Activated CD4-positive, alpha-beta memory T cell treated with anti-CD3 and anti-CD28 coated beads for 36 hours (primary cell): ENCODE measurements at places on chromosomes 16 and 17. TPM values are rescaled to one million over a fixed set of nuclear protein-coding genes. Genes with fewer than 3 reads are reported as not detected.

Gene MYH11
- not detected for total RNA-seq

Gene C1QTNF8
- not detected for total RNA-seq

DNA sequence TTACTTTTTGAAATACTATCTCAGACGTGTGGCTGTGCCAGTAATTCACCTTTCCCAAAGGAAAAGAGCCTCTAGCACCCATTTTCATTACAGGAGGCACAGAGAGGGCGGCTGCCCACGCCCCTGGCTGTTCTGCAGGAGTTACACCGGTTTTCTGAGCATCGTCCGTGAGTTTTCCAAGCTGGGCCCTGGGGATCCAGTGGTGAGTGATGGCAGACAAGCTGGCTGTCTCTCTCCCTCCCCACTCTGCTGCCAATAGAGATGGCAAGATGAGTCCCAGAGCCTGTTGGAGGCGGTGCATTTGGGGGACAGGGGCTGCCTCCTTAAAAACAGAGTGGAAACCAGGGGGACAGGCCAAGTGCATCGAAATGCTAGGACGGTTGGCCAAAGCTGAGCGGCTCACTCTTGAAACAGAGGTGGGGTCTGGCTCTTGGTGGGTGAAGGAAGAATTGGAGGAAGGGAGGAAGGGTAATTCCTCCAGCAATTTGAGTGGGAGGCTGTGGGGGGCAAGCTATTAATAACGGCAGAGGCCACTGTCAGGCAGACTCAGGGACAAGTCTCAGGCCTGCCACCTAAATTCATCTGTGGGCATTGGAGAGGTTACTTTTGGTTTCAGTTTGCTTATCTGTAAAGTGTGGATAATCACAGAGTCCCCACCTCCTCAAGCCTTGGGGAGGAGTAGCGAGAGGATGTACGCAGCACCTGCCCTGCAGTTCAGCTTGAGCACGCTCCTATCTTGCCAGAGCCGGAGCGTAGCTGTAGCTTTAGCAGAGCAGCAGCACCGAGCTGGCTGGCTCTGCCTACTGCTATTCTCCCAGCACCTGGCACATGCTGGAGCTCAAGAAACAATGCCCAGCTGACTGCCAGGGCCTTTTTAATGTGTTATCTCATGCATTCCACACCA, 7.5 kb upstream of the NOS2 start:
- peak; percentile 79 for DNase-seq

DNA sequence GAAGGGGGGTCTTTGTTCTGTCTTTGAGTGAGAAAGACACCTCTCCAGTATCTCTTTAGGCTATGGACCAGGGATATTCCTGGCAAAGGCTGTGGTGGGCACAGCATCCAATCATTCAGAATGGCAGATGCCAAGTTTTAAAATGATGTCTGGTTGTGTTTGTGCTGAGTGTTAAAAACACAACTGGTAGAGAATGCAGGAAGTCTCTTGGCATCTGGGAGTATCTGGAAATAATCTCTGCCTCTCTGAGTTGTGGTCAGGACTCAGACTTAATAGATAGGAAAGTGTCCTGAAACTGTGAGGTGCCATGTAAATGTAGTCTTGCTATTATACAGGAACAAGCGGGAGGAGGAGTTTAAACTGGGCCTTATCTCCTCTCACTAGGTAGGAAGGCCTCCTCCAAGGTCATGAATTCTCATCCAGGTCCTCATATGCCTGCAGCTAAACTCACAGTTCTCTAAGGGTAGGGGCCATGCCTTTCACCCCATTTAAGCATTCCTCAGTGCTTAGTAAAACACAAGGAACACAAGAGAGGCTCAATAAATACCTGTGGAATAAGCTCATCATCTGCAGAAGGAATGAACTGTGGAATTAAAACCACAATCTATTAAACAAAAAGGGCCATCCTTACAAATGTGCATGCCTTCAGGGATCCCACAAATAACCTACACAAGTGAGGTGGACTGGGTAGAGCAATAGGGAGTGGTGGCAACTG, 317.6 kb downstream of the CBLN1 start:
- DNase-seq, result no peak

- peak; percentile 57 for DNase-seq
Observed at GRCh38 chr16:85888405-85889331, 10.3 kb upstream of the IRF8 start.

DNA sequence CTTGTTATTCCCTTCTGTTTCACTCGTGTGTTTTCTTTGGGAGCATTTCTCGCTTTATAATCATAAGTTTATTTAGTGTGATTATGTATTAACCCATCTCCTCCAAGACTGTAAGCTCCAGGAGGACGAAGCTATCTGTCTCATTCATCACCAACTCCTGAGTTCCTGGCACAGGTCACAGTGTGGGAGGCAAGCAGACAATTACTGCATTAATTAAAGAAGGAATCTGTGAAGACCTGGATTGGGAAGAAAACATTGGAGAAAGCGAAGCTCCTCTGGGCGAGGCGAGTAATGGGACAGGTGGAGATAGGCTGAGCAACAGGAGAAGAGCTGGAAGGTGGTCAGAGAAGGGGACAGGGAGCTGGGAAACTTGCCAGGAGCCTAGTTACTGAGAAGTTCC, 7.8 kb upstream of the CAMKK1 start:
- no peak for DNase-seq

DNA sequence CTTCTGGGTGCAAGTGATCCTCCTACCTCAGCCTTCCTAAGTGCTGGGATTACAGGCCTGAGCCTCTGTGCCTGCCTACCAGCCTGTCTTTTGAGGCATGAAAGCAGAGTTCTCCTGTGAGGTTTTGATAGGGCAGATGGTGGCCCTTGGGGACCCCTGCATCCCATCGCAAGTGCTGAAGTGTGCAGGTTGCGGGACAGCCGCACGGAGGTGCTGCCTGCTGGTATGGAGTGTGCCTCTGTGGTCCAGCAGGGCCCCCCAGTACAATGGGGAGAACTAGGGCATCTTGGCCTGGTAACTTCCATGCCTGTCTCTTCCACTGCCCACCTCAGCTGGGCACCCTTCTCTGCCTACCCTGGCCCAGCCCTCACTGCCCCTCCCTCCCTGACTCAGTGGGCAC, 9.9 kb upstream of the NDRG4 start:
- no peak for DNase-seq

DNA sequence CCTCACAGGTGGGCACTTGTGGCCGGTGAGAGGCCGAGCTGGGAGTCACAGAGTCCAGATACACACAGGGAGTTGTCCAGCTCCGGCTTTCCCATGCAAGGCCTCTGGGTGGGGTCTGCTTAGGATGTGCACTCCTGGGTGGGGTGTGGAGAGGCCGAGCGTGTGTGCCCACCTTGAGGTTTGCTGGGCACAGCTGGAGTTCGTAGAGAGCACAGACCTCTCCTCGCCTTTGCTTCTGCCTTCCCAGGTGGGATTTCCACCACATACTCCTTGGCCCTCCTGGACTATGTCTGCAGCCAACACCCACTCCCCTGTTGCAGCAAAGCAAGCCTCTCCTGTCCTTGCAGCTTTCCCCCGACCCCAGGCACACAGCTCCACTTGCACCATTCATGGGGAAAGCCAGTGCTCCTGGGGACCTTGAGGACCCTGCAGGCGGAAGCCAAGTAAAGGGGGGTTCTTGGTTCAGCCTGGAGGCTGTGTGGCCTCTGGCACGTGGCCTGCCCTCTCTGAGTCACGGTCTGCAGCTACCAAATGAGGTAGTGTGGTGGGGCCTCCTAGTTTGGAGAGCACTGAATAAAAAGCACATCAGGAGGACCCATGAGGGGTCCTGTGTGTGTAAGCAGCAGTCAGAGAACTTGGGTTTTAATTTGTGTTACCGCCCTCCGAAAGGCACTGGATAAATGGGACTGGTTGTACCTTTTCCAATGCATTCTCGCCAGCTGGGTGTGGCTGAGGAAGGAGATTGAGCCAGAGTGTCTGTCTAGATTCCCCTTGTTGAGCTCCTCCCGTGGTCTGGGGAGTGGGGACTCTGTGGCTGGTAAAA, 31.5 kb downstream of the MPRIP start:
- no peak for DNase-seq

DNA sequence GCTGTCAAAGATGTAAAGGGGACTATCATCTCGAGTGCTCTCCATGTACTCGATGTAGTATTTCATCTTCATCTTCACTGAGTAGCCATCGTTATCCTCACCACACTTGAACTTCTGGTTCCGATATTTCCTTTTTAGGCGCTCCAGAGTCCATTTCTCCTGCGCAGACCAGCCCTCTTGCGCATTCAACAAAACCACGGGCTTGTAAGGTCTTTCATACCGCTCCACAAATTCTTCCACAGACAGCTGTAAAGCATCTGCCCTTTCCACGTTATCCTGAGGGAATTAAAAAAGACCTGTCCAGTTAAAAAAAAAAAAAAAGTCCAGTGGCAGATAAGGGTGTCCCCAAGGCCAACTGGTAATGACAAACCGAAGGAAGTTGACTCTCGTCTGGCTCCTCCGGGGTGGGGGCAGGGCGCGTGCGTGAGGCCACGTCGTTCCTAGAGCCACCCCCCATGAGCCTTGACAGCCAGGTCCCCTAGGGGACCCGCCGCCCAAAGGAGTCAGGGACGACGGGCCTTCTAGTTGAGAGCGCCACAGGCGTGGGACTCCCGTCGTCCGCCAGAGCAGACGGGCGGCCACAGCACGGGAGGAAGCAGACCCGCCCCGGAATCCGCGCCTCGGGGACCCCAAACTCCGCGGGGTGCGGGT, 701 bp downstream of the JMJD6 start:
- peak; percentile 83 for DNase-seq

GRCh38 chr17:15947271-15947670, 2.3 kb downstream of the ADORA2B start:
- no peak for DNase-seq

- DNase-seq, result no peak
Observed at GRCh38 chr16:84027625-84028024, 15.0 kb downstream of the SLC38A8 start.

DNA sequence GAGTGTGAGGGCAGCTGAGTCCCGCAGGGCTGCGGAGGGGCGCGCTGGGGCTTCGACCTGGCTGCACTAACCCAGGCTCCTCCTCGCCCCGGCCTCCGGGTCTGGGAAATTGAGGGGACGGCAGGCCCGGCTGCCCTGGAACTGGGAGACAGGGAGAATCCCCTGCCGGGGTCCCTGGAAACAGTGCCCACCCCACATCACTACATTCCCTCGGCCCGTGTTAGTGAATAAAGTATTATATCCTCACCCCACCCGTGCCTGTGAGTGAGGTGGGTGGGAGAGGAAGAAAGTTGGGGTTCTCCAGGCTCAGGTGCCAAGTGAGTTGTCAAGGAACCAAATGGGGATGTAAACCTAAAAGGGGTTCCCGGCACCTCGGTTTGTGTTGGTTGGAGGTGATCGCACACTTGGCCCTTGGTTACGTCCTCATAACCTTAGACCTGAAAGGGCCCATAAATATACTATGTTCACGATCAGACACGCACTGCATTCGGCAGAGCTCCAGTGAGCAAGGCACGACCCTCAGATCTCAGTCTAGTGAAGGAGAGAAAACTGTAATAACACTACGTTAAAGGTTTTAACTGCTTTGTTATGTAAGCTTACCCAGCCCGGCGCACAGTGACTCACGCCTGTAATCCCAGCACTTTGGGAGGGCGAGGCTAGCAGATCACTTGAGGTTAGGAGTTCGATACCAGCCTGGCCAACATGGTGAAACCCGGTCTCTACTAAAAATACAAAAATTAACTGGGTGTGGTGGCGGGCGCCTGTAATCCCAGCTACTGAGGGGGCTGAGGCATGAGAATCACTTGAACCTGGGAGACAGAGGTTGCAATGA, 11.2 kb downstream of the ZNF771 start:
- no peak for DNase-seq

DNA sequence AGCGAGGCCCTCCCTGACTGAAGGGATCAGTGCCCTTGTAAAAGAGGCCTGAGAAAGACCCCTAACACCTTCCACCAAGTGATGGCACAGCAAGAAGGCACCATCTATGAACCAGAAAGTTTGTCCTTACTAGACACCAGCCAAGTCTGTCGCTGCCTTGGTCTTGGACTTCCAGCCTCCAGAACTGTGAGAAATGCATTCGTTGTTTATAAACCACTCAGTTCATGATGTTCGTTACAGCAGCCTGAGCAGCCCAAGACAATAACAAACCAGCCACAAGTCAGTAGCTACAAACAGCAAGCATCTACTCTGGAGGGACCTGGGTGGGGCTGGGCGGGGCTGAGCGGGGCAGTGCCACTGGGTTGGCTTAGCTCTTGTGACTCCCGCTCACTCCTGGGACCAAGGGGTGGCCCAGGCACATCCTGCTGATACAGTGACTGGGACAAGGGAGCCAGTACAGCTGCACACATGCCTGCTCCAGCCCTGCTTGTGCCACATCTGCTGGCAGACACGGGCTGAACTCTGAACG, 234.9 kb downstream of the IRF8 start:
- DNase-seq, result no peak

- no peak for DNase-seq
Observed at GRCh38 chr16:24977678-24978075, 37.5 kb downstream of the ARHGAP17 start.
